IgD-negative memory B cell (primary cell): ENCODE measurements at places on chromosomes 1 and 21. TPM values are rescaled to one million over a fixed set of nuclear protein-coding genes. Genes with fewer than 3 reads are reported as not detected.

SH2D1B gene
- 0.26 TPM for polyA plus RNA-seq

FHAD1 gene
- polyA plus RNA-seq = not detected

ACBD3 gene
- 41.3 TPM for polyA plus RNA-seq

PGBD5 gene
- polyA plus RNA-seq = not detected
